ENCODE measurements at places on chromosomes 1 and 21. TPM values are rescaled to one million over a fixed set of nuclear protein-coding genes. Genes with fewer than 3 reads are reported as not detected.

Gene HNRNPCL4
- polyA plus RNA-seq, result not detected

DNA sequence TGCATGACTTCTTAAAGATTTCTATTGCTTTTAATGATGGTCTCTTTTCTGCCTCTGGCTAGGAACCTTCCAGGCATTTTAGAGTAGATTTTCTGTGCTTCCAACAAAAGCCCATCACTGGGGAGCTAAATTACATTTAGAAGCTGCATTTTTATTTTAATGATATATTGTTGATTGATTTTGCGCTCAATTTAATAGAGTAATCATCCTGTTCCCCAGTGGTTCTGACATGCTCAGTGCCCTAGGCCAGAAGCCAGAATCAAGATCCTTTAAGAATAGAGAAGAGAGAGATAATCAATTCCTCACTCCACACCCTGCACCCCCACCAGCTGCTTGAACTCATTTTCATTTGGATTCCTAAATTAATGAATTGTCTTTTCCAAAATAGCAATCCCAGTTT is 97.8 kb downstream of the PCP4 start:
- no peaks in the 10 kb centered on the region for H3K27me3 ChIP-seq
- H3K36me3 ChIP-seq, result no peaks in the 10 kb centered on the region
- no peaks in the 10 kb centered on the region for H3K4me1 ChIP-seq

Gene TEDDM1
- not detected for polyA plus RNA-seq

- no peaks in the 10 kb centered on the region for H3K27me3 ChIP-seq
- H3K36me3 ChIP-seq, result no peaks in the 10 kb centered on the region
- H3K4me1 ChIP-seq, result peaks cover 5% of the 10 kb centered on the region
- no peak overlapping the region for H3K27ac ChIP-seq
These were observed 147.8 kb downstream of the TENT5C start for GRCh38 chr1:117753652-117754051.

DNA sequence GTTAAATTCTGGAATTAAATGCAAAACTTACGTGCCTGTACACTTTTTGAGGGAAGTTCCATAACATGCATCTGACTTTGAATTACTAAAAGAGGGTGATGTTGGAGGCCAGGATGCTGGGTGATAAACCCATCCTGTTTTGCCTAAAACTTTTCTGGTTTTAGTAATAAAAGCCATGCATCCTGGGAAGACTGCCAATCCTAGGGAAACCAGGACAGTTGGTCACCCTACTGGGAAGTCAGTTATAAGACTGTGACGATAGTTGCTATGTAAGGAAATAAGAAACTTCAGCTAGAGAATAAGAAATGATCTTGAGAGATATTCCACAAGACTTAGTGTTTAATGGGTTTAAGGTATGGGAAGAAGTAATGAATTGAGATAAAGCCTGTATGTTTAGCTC is 336.6 kb upstream of the LYPLAL1 start:
- no peak for DNase-seq
- no peaks in the 10 kb centered on the region for H3K4me1 ChIP-seq
- no peak overlapping the region for H3K27ac ChIP-seq
- no peak overlapping the region for H3K4me3 ChIP-seq
- H3K36me3 ChIP-seq, result no peaks in the 10 kb centered on the region

DNA sequence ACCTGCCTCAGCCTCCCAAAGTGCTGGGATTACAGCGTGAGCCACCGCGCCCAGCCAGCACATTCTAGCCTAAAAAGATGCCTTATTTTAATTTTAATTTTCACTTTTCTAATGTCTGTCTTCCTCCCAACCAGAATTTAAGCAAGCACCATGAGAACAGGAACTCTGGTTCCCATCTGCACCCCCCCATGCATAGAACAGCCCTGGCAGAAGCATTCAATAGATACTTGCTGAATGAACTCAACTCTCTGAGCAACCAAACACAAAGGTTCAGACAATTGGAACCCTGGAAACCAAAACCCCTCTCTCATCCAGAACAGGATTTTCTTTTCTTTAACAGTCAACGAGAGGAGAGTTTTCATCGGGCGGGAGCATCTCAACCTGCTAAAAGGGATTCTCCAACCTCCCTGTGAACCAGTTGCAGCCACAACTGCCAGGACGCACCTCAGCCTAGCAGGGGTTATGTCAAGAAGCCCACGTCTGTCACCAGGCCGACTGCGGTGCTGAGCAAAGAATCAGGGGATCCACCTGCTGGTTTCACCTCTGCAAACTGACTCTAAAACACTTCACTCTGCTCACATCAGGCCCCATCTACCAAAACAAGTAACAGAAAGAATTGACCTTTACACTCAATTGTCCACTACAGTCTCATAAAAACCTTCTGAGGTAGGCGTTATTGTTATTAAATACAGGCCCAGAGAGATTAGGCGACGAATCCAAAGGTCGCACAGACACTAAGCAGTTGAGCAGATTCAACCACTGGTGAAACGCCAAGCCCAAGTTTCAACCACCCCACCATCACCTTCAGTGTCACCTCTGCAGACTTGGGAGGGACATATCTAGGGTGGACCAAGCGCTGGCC is 1.7 kb downstream of the KIAA2013 start:
- H3K4me1 ChIP-seq, result no peaks in the 10 kb centered on the region
- no peaks in the 10 kb centered on the region for H3K36me3 ChIP-seq
- no peak overlapping the region for H3K27ac ChIP-seq
- no peaks in the 10 kb centered on the region for H3K27me3 ChIP-seq

Gene PGBD5
- 0.31 TPM for polyA plus RNA-seq

- no peak overlapping the region for H3K4me3 ChIP-seq
- no peak overlapping the region for H3K27ac ChIP-seq
These were observed 177.6 kb downstream of the HHIPL2 start for GRCh38 chr1:222370081-222370912.

Gene MATN1
- polyA plus RNA-seq, result not detected

Gene MROH7
- 42.3 TPM for polyA plus RNA-seq

- no peak overlapping the region for H3K4me3 ChIP-seq
- H3K27me3 ChIP-seq, result no peaks in the 10 kb centered on the region
- H3K27ac ChIP-seq, result no peak overlapping the region
These were observed 4.5 kb upstream of the CRABP2 start for GRCh38 chr1:156709757-156710489.

DNA sequence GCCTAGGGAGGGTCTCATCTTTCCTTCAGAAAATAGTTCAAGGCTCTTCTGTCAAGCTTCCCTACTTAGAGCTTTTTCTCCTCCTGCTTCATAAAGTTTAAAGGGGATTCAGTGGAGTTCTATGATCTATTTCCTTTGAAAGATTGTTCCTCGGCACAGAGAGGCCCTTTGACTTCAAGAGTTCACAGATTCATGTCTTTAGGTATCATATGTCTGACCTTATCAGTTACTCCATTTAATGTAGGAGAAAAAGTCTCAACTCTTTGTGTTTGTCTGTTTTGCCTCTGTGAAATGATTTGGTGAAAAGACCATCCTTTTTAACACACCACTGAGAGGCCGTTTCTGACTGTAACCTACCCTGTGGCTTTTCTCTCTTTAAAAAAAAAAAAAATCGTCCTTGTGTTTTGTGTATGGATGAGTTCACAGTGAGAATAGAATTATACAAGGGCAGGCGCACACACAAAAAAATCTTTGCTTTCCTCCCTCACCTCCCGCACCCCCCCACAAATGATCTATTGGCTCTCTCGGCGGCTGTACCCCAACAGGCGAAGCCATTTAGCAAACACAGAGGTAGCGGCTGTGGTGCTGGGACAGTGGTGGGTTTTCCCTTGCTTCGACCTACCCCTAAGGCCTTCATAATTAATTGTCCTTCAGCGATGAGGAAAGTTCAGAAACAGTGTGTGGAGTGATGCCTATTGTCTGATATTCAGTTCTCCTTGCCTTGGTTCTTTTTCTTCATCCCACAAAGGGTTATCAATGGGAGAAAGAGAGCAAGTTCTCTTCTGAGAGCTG is 29.6 kb downstream of the PROX1 start:
- no peak for DNase-seq
- H3K4me1 ChIP-seq, result no peaks in the 10 kb centered on the region
- H3K4me3 ChIP-seq, result no peak overlapping the region
- no peak overlapping the region for H3K27ac ChIP-seq
- peaks cover 1% of the 10 kb centered on the region for H3K27me3 ChIP-seq

GRCh38 chr1:201384406-201384782 is 6.9 kb upstream of the TNNT2 start:
- H3K27ac ChIP-seq, result no peak overlapping the region
- DNase-seq, result no peak
- H3K4me1 ChIP-seq, result no peaks in the 10 kb centered on the region
- H3K27me3 ChIP-seq, result no peaks in the 10 kb centered on the region
- H3K4me3 ChIP-seq, result no peak overlapping the region

DNA sequence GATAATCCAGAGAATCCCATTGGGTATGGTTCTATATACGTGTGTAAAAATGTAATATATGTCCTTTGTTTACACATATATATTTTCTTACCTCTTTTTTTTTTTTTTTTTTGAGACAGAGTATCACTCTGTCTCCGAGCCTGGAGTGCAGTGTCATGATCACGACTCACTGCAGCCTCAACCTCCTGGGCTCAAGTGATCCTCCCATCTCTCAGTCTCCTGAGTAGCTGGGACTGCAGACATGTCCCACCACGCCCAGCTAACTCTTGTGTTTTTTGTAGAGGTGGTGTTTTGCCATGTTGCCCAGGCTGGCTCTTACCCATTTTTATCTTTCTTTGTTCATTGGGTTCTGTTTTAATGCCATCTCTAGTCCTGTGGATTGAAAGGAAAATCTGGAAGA is 59.5 kb downstream of the ZBTB17 start:
- no peak overlapping the region for H3K4me3 ChIP-seq
- no peaks in the 10 kb centered on the region for H3K4me1 ChIP-seq
- no peak for DNase-seq
- H3K36me3 ChIP-seq, result no peaks in the 10 kb centered on the region
- no peak overlapping the region for H3K27ac ChIP-seq

- no peak overlapping the region for H3K27ac ChIP-seq
- no peaks in the 10 kb centered on the region for H3K27me3 ChIP-seq
- peak overlapping the region; percentile 22 for H3K4me3 ChIP-seq
- DNase-seq, result no peak
- H3K4me1 ChIP-seq, result no peaks in the 10 kb centered on the region
- no peaks in the 10 kb centered on the region for H3K36me3 ChIP-seq
These were observed 8.2 kb upstream of the FNDC7 start for GRCh38 chr1:108704496-108704895.

GRCh38 chr21:38843806-38844503 is 38.2 kb downstream of the ETS2 start:
- no peak for DNase-seq
- H3K4me1 ChIP-seq, result no peaks in the 10 kb centered on the region
- H3K4me3 ChIP-seq, result no peak overlapping the region
- H3K27ac ChIP-seq, result no peak overlapping the region
- H3K27me3 ChIP-seq, result no peaks in the 10 kb centered on the region

DNA sequence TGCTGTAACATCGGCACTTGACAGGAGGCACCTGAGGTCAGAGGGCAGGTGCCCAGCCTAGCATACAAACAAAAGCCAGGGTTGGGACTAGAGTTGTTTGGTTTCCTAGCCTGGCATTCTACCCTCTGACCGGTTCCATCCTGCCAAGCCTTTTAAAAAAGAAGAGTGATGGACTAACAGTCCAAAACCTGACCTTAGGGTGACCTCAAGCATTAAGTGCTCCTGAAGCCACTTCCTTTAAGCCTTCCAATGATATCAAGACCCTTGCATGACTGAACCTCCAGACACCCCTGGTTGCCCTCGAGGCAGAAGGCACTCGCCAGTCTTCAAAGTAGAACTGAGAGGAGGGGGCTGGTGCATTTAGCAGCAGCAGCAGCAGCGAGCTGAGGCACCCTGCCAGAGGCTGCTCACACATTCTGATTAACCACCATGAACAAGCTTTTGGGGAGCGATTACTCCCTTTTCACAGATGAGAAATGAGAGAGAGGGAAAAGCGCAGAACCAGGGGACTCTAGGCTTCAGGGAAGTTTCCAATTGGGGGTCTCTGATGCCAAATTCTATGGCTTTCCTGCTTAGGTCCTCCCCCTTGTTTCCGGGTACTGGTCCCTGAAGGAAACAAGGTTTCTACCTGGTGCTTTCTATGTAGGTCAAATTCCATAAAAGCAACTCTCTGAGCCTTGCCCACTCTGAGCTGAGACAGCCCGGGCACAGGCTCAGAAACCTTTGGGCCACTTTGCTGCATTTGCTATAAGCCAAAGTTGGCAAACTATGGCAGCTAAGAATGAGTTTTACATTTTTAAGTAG is 9.2 kb downstream of the SLC2A1 start:
- no peak overlapping the region for H3K4me3 ChIP-seq
- H3K36me3 ChIP-seq, result no peaks in the 10 kb centered on the region
- DNase-seq, result no peak
- H3K27me3 ChIP-seq, result no peaks in the 10 kb centered on the region
- H3K4me1 ChIP-seq, result peaks cover 5% of the 10 kb centered on the region

- H3K4me1 ChIP-seq, result no peaks in the 10 kb centered on the region
- no peak overlapping the region for H3K4me3 ChIP-seq
- no peak overlapping the region for H3K27ac ChIP-seq
- H3K36me3 ChIP-seq, result no peaks in the 10 kb centered on the region
These were observed 25.5 kb upstream of the GTF2B start for GRCh38 chr1:88916883-88917282.

- no peaks in the 10 kb centered on the region for H3K36me3 ChIP-seq
- no peak overlapping the region for H3K27ac ChIP-seq
- H3K4me3 ChIP-seq, result no peak overlapping the region
- no peaks in the 10 kb centered on the region for H3K27me3 ChIP-seq
- DNase-seq, result no peak
These were observed 39.3 kb downstream of the SPAG17 start for GRCh38 chr1:118145721-118146120.

Gene MAN1C1
- 2.8 TPM for polyA plus RNA-seq

GRCh38 chr1:180646093-180646492 is 14.3 kb downstream of the XPR1 start:
- H3K4me3 ChIP-seq, result no peak overlapping the region
- no peaks in the 10 kb centered on the region for H3K4me1 ChIP-seq
- no peak for DNase-seq

DNA sequence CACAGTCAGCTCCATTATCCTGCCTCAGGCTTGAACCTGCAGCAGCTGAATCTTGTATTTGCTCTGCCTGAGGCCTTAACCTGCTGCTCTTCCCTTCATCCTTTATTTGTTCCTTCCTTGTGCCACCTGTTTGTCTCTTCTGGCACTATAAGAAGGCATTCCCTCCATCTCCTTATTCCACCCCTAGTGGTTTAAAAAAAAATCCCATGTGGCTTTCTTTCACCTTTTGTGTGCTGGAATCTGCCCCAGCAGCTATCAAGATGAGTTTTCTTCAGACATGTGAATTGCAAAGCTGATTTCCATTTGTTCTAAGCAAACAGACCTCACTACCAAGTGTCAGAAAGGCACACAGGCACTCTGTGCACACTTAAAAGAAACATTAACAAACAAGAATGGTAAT is 294.6 kb downstream of the TTLL7 start:
- no peak overlapping the region for H3K4me3 ChIP-seq
- H3K4me1 ChIP-seq, result no peaks in the 10 kb centered on the region
- H3K36me3 ChIP-seq, result no peaks in the 10 kb centered on the region
- H3K27me3 ChIP-seq, result no peaks in the 10 kb centered on the region

GRCh38 chr1:66599899-66600737 is 66.2 kb downstream of the SGIP1 start:
- H3K36me3 ChIP-seq, result no peaks in the 10 kb centered on the region
- no peak overlapping the region for H3K4me3 ChIP-seq
- H3K4me1 ChIP-seq, result no peaks in the 10 kb centered on the region
- H3K27me3 ChIP-seq, result no peaks in the 10 kb centered on the region
- no peak for DNase-seq

Gene UBXN10
- polyA plus RNA-seq, result 0.25 TPM

Data from aorta (tissue), 5 donors.